Stimulated activated CD8-positive, alpha-beta memory T cell treated with anti-CD3 and anti-CD28 coated beads, Interleukin-4, amount 100 ng/mL, for 4 hours (primary cell): ENCODE measurements at places on chromosomes 12 and 14.

DNA sequence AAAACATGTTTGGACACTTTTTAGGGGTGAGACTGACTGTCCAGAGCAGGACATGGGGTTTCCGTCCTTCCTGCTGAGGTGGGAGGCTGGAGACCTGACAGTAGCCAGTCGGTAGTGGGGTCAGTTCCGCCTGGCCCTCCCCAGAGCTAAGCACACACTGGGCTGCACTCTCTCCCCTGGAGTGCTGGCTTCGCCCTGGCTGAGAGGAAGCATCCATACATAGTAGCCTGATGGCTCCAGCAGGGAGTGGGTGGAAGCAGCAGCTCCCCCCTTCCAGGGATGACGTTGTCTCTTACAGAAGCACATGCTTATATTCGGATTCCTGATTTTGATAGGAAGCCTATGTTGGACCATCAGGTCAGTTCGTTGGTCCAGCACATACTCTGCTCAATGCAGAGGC is 40.4 kb downstream of the SFSWAP start:
- DNase-seq = no peak

DNA sequence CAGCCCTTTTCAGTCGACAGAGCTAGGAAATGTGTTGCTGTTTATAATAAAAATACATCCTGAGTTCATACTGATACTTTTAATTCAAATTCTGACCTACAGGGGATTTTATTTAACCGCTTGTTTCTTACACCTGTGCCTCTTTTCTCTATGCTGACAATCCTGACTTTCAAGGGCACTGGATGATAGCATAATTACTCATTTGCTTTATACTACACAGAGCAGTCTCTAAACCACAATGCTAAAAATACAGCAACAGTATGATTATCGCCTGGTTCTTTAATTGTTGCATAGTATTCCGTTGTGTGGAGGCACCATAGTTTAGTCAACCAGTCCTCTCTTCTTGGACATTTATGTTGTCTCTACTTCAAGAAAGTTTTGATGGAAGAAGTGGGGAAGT is 372.9 kb downstream of the DPF3 start:
- DNase-seq = no peak

- no peak for DNase-seq
Measured at GRCh38 chr14:100388103-100389054, 65.2 kb downstream of the SLC25A47 start.

- DNase-seq = no peak
Measured at GRCh38 chr14:41297576-41298327, 308.9 kb upstream of the LRFN5 start.

DNA sequence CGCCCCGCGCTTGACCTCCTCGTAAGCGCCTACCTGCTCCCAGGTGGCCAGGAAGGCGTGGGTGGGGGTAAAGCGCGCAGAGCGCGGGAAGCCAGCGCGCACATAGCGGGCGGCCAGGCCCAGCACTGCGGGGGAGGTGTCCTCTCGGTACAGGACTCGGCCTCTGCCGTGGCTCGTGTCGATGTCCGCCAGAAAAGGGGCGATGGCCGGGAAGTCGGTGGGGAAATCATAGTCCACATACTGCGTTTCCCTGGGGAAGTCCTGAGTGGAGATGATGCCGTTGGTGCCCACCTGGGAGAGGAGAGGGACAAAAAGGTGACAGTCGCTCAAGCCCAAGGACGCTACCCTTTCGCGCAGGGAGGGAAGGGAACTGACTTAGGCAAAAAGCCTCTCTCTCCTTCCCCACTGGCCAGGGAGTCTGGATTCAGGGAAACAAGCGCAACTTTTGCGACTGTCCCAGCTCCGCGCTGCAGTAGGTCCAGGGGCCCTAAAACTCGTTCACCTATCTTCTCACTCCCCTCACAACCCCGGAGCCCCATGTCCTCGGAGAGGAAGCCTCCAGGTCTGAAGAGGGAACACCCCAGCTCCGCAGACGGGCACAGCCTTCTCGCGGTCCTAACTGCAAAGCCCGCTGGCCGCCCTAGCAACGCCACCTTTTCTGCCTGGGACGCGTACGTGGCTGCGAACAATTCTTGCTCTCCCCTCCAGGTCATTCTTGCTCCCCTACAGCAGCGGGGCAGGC is 815 bp downstream of the NID2 start:
- DNase-seq = no peak

DNA sequence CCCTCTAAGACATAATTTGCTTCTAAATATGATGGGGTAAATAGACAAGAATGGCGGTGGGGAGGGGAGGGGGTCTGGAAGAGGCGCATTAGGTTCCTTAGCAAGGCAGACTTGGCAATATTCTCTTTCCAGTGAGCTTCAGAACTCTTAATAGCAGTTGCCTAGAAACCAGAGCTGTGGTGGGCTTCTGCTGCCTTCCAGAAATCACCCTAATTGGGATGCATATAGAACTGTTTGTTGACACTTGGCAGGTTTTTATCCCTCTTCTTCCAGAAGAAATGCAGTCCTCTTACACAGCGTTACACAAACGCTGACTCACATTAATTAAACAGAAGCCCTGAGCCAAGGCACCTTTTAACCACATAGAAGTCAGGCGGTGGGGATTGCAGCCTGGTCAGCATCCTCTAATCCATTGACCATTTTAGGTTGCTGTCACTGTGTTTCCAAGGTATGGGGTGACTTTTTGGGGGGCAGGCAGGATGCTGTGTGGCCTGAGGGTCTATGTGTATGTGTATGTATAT is 114.1 kb downstream of the CCDC60 start:
- no peak for DNase-seq
